ENCODE measurements at places on chromosomes 3 and 15. TPM values are rescaled to one million over a fixed set of nuclear protein-coding genes. Genes with fewer than 3 reads are reported as not detected.

ZNF592 gene
- total RNA-seq: 40.5 TPM

DNA sequence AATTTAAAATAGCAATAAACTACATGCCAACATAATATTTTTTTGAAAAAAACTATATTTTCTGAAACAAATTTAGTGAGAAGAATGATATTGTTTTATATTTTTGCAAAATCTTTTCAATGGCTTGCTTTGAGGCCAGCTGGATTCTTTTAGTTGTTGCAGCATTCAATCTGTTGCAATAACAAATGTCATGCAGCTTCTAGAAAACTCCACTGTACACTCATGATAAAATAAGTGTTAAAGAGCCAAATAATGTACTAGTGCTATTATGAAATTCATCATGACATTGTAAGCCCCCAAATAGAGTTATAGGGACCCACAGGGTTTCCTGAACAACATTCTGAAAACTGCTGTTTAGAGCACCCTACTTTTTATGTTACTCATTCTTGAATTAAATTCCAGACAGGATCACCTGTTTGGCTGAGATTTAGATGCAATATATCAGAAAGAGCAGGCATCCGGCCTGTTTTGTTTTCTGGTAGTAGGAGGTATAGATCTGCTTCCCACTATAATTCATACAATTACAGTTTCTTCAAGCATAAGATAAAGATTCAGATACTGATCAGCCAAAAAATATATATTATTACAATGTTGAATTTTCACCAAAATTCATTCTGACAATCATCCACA lies 703.0 kb upstream of the ZNF385D start:
- H3K36me3 ChIP-seq: no peaks in the 10 kb centered on the region
- DNase-seq: no peak
- peaks cover 3% of the 10 kb centered on the region for H3K27me3 ChIP-seq

- H3K27me3 ChIP-seq: peaks cover 30% of the 10 kb centered on the region
- no peak overlapping the region for H3K27ac ChIP-seq
- DNase-seq: peak; percentile 56
- no peaks in the 10 kb centered on the region for H3K36me3 ChIP-seq
These were observed 24.3 kb downstream of the CACNA2D3 start for GRCh38 chr3:54146506-54147239.

- peaks cover 25% of the 10 kb centered on the region for H3K27me3 ChIP-seq
- H3K4me3 ChIP-seq: no peak overlapping the region
- DNase-seq: no peak
These were observed 51.4 kb downstream of the FAM43A start for GRCh38 chr3:194736896-194737600.

DNA sequence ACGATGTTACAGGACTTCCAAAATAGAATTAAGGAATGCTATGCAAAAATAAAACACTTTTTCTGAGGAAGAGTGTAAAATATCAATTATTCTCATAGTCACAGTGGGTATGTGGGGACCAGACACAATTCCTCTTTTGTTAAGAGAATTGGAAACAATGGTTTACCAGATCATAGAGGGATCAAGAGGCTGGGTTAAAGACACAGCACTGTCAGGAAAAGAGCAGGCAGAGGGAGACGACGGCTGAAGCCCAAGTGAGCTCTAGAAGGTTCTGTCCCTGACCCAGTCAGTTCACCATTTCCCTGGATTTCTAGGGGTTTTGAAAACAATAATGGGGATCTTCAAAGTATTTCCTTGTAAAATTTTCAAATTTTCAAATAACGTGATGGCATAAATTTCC lies 54.0 kb upstream of the POLR2M start:
- H3K27ac ChIP-seq: no peak overlapping the region
- H3K4me3 ChIP-seq: no peak overlapping the region
- H3K4me1 ChIP-seq: peaks cover 3% of the 10 kb centered on the region

- no peaks in the 10 kb centered on the region for H3K27me3 ChIP-seq
- no peak overlapping the region for H3K4me3 ChIP-seq
- no peak for DNase-seq
- peak overlapping the region; percentile 89 for H3K27ac ChIP-seq
These were observed 33.5 kb upstream of the CSPG5 start for GRCh38 chr3:47612178-47612577.

GRCh38 chr3:39804951-39805350 lies 4.5 kb upstream of the MYRIP start:
- no peaks in the 10 kb centered on the region for H3K36me3 ChIP-seq
- H3K4me3 ChIP-seq: no peak overlapping the region

DNA sequence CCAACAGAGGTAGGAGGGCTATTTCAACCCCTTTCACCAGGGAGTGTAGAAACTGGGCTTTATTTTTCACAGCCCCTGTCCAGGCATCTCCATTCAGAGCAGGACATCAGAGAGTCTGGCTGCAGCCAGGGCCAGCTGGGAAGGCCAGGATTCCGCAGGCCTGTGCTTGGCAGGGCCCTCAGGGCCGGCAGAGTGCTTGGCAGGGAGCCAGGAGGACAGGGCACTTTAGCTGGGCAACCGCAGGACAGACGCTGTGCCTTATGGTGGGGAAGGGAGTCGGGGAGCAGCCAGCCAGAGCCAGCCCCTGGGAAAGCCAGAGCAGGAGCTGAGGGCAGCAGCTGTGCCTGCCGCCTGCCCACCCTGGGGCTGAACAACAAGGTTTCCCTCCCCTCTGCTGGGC lies 34.5 kb upstream of the IQCF6 start:
- H3K27ac ChIP-seq: no peak overlapping the region
- H3K4me3 ChIP-seq: no peak overlapping the region
- peaks cover 6% of the 10 kb centered on the region for H3K27me3 ChIP-seq
- DNase-seq: no peak
- no peaks in the 10 kb centered on the region for H3K4me1 ChIP-seq

MYO5C gene
- total RNA-seq: 63.9 TPM

GOLGA6L24 gene
- total RNA-seq: not detected

DNA sequence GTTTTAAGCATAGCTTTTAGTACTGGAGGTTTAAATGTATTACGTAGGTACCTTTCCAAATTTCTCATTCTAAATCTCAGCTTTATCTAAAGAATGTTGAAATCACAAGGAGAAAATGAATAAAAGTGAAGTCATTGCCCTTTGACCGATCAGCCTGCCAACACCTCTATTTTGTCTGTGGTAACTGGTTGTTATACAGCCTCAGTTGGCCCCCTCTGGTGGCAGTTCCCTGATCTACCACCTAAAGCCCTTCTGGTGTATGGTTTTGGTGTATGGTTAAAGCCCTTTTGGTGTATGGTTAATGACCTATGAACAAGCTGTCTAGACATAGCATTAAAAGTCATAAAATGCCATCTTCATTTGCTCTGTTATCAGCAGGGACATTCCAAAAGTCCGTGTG lies 378.2 kb upstream of the AZI2 start:
- no peaks in the 10 kb centered on the region for H3K4me1 ChIP-seq
- DNase-seq: peak; percentile 22
- no peaks in the 10 kb centered on the region for H3K36me3 ChIP-seq
- no peak overlapping the region for H3K27ac ChIP-seq

NEK10 gene
- 3.3 TPM for total RNA-seq

- H3K36me3 ChIP-seq: no peaks in the 10 kb centered on the region
- H3K27me3 ChIP-seq: peaks cover 42% of the 10 kb centered on the region
- no peak overlapping the region for H3K4me3 ChIP-seq
- no peak for DNase-seq
- peaks cover 10% of the 10 kb centered on the region for H3K4me1 ChIP-seq
These were observed 29.3 kb upstream of the MYO1E start for GRCh38 chr15:59401824-59402569.

CCDC66 gene
- total RNA-seq: 52.7 TPM

PROK2 gene
- not detected for total RNA-seq

DNA sequence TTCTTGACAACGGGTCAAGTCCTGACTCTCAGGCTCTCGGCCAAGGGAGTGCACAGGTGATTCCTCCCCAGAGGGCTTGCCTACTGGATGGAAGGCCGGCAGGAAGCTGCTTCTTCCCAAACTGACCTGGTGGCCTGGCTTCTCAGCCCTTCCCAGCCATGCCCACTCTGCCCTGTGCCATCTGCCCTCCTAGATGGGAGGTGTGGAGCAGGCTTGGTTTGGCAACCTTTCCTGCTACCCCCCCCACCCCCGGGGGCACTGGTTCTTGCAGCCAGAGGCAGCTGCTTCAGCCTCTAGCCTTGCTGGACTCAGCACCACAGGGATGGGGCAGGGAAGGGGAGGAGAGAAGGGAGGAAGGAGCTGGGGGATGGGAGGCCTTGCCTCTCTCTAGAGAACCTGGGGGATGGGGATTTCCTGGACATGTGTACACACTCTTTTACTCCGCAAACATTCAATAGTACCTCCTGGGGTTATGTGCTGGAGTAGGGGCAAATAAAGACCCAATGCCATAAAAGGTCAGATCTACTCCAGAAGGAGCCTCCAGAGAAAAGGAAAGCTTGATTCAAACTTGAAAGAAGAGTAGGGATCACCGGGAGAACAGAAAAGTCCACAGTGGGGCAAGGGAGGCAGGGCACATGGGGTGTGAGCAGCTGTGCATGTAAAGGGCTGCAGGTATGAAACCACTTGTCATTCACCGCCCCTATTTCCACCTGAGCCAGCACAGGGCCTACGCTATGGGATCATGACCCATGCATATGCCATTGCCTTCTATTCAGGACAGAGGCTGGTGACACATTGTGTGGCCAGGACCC lies 4.2 kb upstream of the DAPK2 start:
- no peaks in the 10 kb centered on the region for H3K36me3 ChIP-seq
- no peak for DNase-seq
- no peak overlapping the region for H3K4me3 ChIP-seq
- H3K27me3 ChIP-seq: peaks cover 30% of the 10 kb centered on the region
- no peak overlapping the region for H3K27ac ChIP-seq
- H3K4me1 ChIP-seq: peaks cover 10% of the 10 kb centered on the region

DNA sequence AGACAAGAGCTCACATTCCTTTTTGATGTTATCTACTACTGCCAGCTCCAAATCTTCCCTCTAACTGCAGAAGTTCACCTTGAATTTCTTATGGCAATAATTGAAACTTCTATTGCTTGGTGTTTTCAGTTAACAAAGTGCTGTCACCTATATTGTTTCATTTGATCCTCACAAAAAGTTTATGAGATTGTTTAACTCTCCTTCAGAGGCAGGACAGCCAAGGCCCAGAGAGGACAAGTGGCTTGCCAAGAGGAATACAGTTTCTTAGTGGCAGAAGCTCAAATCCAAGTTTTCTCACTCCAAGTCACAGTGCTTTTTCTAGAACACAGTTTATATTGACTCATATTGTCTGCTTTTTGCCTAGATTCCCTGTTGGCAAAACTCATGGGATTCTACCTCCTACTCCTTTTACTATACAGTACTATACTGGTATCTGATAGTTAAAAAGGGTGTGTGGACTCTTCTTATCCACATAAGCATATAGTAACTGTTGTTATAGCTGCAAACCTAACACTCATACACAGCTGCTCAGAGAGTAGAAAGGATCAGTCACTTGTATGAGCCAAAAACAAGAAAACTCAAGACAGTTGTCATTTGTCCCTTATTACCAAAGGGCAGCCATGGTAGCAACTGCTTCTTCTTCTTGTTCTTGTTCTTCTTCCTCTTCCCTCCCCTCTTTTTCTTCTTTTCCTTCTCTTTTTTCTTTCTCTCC lies 15.9 kb downstream of the TM4SF4 start:
- peaks cover 53% of the 10 kb centered on the region for H3K36me3 ChIP-seq
- no peak for DNase-seq
- no peaks in the 10 kb centered on the region for H3K4me1 ChIP-seq

DNA sequence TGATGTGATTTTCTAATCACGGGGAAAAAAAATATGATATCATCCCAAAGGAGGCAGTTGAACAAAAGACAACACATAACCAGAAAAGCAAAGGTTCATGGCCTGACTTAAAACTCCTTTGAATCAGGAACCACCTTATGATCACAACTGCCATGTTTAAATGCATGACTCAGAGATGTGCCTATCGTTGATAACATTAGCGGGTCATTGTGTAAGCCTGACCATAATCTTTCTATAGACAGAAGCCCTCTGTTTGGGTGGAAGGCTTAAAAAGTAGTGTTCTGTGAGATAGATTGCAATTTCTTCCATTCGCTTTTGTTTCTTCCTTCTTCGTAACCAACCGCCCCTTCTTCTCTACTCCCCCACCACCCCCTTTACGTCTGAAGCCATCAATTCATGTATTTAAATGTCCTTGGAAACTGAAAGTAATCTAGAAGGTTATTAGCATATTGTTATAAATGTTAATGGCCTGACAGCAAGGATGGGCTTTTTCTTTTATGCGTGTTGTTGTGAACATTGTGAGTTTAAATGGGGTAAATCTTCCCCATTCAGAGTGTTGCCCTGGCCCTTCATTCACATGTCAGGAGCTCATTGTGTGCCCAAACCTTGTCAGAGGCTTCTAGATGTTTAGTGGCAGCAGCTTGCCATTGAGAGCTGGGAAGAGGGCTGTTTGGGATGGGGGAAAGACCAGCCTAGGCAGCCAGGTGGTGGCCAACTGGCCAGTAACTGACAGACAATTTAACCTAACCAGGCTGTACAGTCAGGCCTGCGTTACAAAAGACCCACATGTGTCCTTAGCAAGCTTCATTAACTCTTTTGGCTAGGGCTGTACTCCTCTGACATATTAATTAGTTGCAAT lies 64.5 kb downstream of the EPHA3 start:
- no peaks in the 10 kb centered on the region for H3K36me3 ChIP-seq
- no peaks in the 10 kb centered on the region for H3K27me3 ChIP-seq
- H3K4me1 ChIP-seq: no peaks in the 10 kb centered on the region
- DNase-seq: no peak

- no peak for DNase-seq
- H3K4me3 ChIP-seq: no peak overlapping the region
- H3K4me1 ChIP-seq: no peaks in the 10 kb centered on the region
- no peaks in the 10 kb centered on the region for H3K36me3 ChIP-seq
These were observed 11.4 kb downstream of the ACTC1 start for GRCh38 chr15:34783991-34784390.

- peak overlapping the region; percentile 91 for H3K4me3 ChIP-seq
- H3K36me3 ChIP-seq: no peaks in the 10 kb centered on the region
- DNase-seq: no peak
- no peaks in the 10 kb centered on the region for H3K27me3 ChIP-seq
These were observed 426 bp downstream of the PRKCD start for GRCh38 chr3:53161450-53161819.

- H3K4me3 ChIP-seq: no peak overlapping the region
- H3K36me3 ChIP-seq: peaks cover 22% of the 10 kb centered on the region
- DNase-seq: no peak
- no peaks in the 10 kb centered on the region for H3K27me3 ChIP-seq
These were observed 31.7 kb downstream of the ATP2C1 start for GRCh38 chr3:130925628-130926027.

PLA2G4E gene
- 0.09 TPM for total RNA-seq

DNA sequence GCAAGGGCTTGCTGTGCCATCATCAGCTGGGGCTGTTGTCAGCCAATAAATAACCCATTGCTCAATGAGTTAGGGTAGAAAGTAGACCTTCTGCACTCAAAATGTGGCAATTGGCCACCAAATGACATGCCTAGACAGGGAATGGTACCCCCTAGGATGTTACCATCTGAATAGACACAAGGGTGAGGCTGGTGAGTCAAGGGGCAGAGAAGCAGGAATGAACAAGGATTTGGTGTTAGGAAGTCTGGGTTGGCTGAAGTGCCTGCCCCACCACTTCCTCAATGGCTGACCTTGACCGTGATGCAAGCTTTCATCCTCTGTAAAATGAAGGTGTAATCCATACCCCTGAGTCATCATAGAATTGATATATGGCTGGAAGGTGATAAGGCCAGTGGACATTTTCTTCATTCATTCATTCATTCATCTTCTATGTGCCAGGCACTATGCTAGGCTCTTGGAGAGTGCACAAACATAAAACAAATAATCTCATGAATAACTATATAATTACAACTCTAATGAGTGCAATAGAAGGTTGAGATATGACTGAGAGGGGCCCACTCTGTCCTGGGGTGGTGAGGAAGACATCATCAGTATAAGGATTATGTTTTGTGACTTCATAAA lies 4.4 kb upstream of the CA12 start:
- no peak for DNase-seq
- H3K36me3 ChIP-seq: no peaks in the 10 kb centered on the region
- peaks cover 11% of the 10 kb centered on the region for H3K4me1 ChIP-seq
- H3K4me3 ChIP-seq: no peak overlapping the region
- H3K27ac ChIP-seq: no peak overlapping the region
- H3K27me3 ChIP-seq: peaks cover 44% of the 10 kb centered on the region

OXTR gene
- 3.1 TPM for total RNA-seq

Data from progenitor cell of endocrine pancreas (in vitro differentiated cells).